ENCODE measurements at places on chromosomes 12 and 14.

- no peak for DNase-seq
Measured at GRCh38 chr14:60317609-60318008, 68.6 kb downstream of the PPM1A start.

- DNase-seq = no peak
Measured at GRCh38 chr12:113263431-113263963, 42.2 kb downstream of the TPCN1 start.

GRCh38 chr14:81427348-81428058 is 27.4 kb upstream of the STON2 start:
- DNase-seq = no peak

GRCh38 chr12:107196681-107197080 is 103.3 kb upstream of the CRY1 start:
- DNase-seq = no peak

- no peak for DNase-seq
Measured at GRCh38 chr14:33561488-33562175, 389.2 kb downstream of the EGLN3 start.

DNA sequence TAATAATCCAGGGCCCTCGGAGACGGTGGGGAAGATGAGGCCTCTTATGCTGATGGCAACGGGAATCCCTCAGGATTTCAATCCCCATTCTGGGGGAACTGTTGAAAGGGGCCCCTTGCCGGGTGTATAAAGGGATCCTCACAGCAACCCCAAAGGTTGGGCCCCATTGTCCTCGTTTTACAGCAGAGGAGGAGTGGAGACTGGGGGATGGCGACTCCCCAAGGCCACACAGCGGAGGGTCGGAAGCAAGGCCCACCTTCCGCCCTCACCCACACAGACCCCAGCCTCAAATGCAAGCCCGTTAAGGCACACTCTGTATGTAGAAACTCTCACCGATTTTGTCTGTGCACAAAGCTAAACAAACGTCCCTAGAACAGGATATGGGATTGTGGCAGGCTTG is 327.9 kb upstream of the DIO3 start:
- no peak for DNase-seq

- no peak for DNase-seq
Measured at GRCh38 chr14:42508209-42508946, 901.7 kb downstream of the LRFN5 start.

DNA sequence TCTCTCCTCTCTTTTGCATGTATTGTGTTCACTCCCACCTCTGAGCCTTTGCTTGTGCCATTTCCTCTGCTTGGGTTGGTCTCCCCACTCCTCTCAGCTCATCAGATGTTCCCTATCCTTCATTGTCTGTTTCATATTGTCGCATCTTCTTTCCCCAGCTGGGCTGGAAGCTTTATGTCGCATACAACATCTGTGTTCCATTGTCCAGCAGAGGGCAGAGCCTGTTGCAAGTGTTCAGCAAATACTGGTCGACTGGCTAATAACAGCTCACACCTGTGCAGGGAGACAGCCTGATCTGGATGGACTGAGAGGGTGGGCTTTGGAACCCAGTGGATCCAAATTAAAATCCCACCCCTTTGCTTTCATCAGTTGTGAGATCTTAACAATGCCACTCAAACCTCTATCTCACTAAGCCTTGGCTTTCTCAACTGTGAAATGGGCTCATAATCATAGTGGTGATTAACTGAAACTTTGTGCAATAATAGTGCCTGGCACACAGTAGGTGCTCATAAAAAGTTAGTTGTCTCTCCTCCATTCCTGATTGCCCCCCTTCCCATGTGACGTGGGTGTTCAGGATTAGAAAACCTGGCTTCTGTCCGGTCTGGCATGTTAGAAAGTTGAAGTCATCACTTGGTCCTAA is 75.8 kb downstream of the RIN3 start:
- DNase-seq = no peak

- no peak for DNase-seq
Measured at GRCh38 chr12:104026841-104027599, 23.0 kb downstream of the GLT8D2 start.

DNA sequence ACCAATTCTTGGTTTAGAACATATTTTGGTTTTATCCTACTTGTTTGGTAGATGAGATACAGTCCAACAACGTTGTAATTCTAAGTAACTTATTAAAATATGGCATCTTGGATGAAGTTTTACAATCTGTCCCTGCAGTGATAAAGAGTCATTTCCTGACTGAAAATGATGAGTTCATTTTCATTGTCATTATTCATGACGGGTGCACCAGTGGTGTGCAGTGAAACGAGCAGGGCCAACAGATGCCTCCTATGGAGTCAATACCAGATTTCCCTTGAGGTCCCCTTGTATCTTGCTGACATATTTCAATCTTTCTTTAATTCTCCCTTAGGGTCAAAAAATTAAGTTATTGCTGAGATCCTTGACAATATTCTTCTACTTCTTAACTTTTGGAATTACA is 438.5 kb downstream of the LRIG3 start:
- no peak for DNase-seq

DNA sequence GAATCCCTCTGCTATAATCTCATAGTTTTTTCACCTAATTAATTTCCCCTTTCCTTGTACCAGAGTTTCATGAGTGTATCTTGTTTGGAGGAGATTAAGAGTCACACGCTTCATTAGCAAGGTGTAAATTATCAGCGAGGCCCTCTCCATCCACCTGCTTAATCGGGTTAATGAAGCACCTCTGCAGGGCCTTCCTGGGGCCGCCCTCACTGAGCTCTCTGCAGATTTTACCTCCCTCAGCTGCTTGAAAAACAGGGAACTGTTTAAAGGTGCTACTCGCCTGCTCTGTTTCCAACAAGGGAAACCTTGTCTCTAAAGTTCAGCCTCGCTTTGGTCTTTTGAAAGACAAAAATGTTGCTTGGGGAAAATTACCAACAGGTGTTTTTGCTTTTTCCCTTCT is 35.8 kb downstream of the OTX2 start:
- DNase-seq = no peak

DNA sequence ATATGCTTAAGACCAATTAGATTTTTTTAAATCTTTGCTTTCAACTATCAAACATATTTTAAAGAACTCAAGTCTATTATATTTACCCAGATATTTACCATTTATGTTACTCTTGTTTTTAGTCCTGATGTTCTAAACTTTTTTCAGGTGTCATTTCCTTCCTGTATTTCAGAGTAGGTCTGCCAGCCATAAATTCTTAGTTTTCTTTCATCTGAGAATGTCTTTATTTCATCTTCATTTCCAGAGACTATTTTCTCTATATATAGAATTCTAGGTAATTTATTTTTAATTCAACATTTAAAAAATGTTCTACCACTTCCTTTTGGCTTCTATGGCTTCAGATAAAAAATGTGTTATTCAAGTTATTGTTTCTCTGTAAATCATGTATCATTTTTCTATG is 218.2 kb upstream of the AMIGO2 start:
- no peak for DNase-seq

GRCh38 chr12:87943762-87944161 is 85.4 kb downstream of the C12orf50 start:
- DNase-seq = no peak

DNA sequence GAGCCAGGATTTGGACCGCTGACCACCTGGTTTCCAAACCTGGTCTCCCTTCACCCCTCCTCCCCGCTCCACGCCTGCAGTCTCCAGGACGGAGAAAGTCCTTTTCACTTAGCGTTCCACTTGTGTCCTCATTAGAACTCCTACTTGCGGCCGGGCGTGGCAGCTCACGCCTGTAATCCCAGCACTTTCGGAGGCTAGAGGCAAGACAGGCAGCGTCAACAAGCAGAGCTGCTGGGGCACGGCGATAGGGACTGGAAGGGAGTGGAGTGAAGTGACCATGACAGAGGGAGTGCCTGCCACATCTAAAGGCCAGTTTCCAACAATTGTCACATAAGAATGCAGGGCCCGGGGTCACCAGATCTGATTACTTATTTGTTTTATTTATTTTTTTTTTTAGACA is 132.5 kb upstream of the NCOR2 start:
- DNase-seq = no peak

DNA sequence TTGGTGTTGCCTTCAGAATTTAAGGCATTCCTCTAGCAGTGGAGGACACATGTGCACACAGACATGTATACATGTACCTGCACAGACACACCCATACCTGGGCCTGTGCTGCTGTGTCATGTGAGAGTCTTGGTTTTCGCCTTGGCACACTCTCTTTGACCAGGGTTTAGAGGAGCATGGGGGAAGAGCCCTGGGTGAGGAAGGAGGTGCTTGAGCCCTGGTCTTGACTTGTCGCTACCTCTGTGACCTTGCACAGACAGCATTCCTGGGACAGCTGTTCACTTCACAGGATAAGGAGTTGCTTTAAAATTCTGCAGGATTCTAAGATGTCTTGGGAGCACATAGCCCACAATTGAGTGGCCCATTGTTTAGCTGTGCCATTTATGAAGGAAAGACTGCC is 94.7 kb downstream of the DDX51 start:
- DNase-seq = no peak

GRCh38 chr12:1656902-1657301 is 27.9 kb downstream of the WNT5B start:
- DNase-seq = no peak

GRCh38 chr14:90714811-90715210 is 101.4 kb downstream of the TTC7B start:
- DNase-seq = no peak

GRCh38 chr14:54606631-54607133 is 39.8 kb downstream of the SAMD4A start:
- peak; percentile 90 for DNase-seq

- DNase-seq = no peak
Measured at GRCh38 chr14:85813040-85813439, 283.1 kb downstream of the FLRT2 start.

DNA sequence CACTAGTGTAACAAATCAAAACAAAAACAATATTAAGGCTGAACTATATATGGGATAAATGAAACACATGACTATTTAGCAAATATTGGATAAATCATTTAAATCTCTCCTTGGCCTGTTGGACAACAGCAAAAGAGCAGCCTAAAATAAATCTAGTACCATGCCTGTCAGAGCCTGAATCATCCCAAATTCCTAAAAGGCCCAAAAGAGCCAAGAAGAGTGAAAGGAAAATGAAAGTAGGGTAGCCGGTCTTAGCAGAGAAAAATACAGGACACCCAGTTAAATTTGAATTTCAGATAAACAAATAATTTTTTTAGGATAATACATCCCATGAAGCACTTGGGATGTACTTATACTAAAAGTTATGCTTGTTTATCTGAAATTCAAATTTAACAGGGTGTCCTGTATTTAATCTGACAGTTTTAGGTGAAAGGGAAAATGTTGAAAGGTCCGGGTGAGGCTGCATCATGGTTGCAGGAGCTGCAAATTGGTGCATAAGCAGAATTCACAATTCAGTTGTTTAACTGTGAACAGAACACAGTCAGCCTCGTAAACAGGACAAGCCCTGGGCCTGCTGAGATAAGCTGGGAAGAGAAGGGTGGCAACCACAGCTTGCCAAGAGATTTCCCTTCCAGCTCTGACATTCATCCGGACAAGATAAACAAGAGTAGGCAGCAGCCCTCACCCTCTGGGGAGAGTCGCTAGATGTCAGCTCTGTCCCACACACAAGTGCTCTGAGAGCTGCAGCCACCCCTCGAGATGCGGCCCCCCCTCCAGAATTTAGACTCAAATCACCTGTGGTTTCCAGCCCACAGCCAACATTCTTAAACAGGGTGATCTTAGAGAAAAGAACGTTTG is 30.3 kb downstream of the DMAC2L start:
- peak; percentile 28 for DNase-seq

DNA sequence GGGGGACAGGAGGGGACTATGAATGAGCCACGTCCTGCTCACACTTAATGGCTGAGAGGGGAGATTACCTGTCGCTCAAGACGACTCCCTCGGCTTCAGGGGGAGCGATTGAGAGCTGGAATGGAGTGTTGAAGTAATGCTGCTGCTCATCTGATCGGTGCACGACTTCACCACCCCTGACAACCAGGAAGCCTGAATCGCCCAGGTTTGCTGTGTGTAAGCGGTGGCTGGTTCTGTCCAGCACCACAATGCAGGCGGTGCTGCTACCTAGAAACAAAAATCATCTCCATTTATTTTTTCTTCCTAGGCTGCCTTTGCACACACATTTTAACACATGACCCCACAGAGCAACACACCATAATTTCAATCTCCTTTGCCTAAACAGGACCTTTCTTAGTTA is 37.3 kb downstream of the PPTC7 start:
- DNase-seq = no peak

DNA sequence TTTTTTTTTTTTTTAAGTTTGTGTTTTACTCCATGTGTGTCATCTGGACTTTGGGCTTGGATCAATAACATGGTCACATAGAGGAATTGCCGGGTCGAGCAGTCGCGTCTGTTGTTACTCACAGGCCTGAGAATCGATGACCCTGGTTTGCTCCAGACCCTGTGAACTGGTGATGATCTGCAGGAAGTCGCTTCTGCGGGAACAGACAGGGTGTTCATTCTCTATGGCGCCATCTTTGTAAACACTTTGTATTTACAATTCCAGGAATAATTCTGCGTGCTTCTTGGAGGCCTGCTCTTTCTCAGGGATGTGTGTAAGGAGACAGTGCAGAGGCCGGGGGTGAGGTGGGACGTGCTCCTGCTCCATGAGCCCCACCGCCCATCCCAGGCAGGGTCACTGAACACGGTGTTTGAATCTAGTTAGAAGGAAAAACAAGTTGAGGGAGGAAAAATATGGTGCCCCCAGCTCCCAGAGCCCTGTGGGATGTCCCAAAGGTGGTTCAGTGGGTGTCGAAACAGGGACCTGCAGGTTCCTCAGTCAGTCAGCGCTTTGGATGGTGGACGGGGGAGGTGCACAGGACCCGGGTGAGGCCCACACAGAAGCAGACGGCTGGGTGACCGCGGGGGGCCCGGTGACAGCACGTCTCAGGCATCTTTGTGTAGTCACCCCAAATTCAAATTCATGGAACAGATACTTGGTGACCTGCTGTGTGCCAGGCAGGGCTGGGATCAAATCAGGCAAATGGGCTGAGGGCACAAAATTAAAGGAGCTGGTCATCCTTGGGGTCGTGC is 58.8 kb downstream of the ADGRD1 start:
- DNase-seq = no peak

DNA sequence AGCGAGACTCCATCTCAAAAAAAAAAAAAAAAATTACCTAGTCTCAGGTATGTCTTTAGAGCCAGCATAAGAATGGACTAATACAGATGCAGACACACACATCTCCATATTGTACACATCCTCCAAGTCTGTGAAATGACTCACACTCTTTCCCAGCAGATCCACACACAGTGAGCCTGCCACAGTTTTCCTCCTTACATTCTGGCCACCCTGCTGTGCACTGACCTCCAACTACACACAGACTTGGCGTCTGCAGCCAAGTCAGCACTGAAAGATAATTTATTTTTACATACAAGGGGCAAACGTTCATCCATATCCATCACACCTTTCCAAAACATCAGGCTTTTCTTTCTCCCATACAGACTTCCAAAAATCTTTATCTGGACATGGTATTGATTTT is 115.9 kb downstream of the SLC25A21 start:
- no peak for DNase-seq

- no peak for DNase-seq
Measured at GRCh38 chr12:119060847-119061796, 79.8 kb downstream of the SRRM4 start.

GRCh38 chr12:54005853-54006558 is 2.8 kb upstream of the HOXC8 start:
- no peak for DNase-seq

- no peak for DNase-seq
Measured at GRCh38 chr12:75698052-75698451, 186.6 kb upstream of the KRR1 start.
